ENCODE measurements at places on chromosomes 5 and 9. TPM values are rescaled to one million over a fixed set of nuclear protein-coding genes. Genes with fewer than 3 reads are reported as not detected.

DNA sequence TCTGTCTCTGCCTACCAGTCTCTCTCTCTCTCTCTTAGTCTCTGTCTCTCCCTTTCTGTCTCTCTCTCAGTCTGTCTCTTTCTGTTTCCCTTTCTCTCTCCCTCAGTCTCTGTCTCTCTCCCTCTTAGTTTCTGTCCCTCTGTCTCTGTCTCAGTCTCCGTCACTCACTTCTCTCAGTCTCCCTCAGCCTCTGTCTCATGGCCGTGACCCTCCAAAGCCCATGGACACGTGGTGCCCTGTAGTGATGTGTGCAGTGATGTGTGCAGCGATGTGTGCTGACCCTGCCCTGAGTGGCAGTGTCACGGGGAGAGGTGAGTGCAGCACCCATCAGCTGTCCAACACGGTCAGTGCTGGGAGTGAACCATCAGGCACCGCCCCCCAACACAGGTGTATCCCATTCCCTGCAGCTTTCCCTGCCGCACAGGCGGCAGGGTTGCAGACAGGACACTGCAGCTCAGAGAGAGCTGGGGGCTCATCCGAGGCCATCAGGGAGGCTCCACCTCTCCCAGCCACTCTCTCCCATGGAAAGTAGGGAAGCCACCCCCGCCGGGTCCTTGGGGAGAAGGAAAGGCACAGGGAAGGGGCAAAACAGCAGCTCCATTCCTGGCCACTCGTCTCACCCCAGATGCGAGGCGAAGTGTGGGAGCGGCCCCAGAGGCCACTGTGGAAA, 794 bp upstream of the LRRC14B start:
- H3K27ac ChIP-seq: no peak overlapping the region
- DNase-seq: no peak
- peaks cover 22% of the 10 kb centered on the region for H3K36me3 ChIP-seq
- H3K4me1 ChIP-seq: peaks cover 32% of the 10 kb centered on the region

- H3K27me3 ChIP-seq: no peaks in the 10 kb centered on the region
- no peak for DNase-seq
- no peak overlapping the region for H3K27ac ChIP-seq
- H3K36me3 ChIP-seq: no peaks in the 10 kb centered on the region
These were observed 573.2 kb downstream of the CCDC171 start for GRCh38 chr9:16126042-16126441.

- H3K4me1 ChIP-seq: no peaks in the 10 kb centered on the region
- H3K27me3 ChIP-seq: no peaks in the 10 kb centered on the region
- H3K27ac ChIP-seq: no peak overlapping the region
These were observed 256.7 kb upstream of the CD180 start for GRCh38 chr5:67453111-67453905.

Gene NPR3
- total RNA-seq: 41.0 TPM

- H3K27ac ChIP-seq: no peak overlapping the region
- peaks cover 69% of the 10 kb centered on the region for H3K27me3 ChIP-seq
- H3K4me1 ChIP-seq: peaks cover 12% of the 10 kb centered on the region
- no peaks in the 10 kb centered on the region for H3K36me3 ChIP-seq
- DNase-seq: peak; percentile 40
These were observed 3.3 kb downstream of the NR5A1 start for GRCh38 chr9:124503713-124504529.

DNA sequence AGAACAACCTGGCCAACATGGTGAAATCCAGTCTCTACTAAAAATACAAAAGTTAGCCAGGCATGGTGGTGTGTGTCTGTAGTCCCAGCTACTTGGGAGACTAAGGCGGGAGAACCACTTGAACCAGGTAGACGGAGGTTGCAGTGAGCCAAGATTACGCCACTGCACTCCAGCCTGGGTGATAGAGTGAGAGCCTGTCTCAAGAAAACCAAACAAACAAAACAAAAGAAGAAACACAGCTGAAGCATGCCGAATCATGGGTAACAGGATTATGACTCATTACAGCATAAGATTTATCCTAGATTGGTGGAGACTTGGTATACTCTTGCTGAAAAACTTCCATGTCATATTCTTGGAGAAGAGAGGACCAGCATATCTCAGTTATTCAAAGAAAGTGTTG, 236.7 kb upstream of the CCNH start:
- no peak for DNase-seq
- no peak overlapping the region for H3K4me3 ChIP-seq
- no peak overlapping the region for H3K27ac ChIP-seq
- H3K36me3 ChIP-seq: no peaks in the 10 kb centered on the region
- H3K4me1 ChIP-seq: no peaks in the 10 kb centered on the region
- no peaks in the 10 kb centered on the region for H3K27me3 ChIP-seq

Gene RECK
- 19.4 TPM for total RNA-seq

Gene PCDHB5
- 8.0 TPM for total RNA-seq

Gene SOHLH1
- 0.50 TPM for total RNA-seq

DNA sequence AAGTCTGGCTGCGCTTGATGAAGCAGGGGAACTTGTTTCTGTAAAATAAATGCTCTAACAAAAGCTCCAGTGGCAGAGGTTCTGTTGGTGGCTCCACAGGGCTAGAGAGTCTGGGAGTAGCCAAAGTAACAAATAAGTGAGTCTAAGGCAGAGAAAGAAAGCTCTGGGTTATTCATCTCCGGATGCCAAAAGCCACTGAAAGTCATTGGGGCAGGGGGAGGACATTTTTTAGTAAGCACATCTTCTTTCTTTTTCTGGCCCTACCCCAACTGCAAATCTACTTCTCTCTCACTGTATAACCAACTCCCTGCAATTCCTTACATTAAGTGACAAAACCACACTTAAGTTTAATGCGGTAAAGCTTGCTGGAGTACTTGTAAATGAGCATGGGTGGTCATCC, 141.6 kb downstream of the INSYN2B start:
- no peaks in the 10 kb centered on the region for H3K36me3 ChIP-seq
- no peak overlapping the region for H3K4me3 ChIP-seq
- no peak overlapping the region for H3K27ac ChIP-seq
- DNase-seq: no peak
